Activated CD4-positive, alpha-beta T cell treated with anti-CD3 and anti-CD28 coated beads, Interleukin-2, amount 10 ng/mL, durations not matched to agents 7 days and 5 days (primary cell): ENCODE measurements at places on chromosomes 3 and 15.
A peak's percentile ranks its signal among the peaks of the same experiment; 100 is the strongest.

DNA sequence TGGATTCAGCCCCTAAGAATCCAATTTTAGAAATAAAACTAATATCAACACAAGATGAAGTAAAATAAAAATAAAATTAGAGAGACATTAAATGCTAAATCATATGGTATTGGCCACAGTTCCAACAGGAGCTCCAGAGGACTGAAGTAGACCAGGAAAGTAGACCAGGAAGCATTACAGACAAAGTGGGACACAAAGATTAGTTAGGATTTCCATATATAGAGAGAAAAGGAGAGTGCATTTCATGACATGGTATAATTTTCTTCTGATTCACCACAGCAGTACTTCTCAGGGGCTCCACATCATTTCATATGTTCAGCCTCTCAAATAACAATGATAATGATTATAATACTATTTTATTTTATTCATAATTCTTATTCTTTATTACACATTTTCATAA lies 18.3 kb downstream of the FGF7 start:
- DNase-seq, result no peak

GRCh38 chr3:151483488-151483887 lies 22.6 kb upstream of the IGSF10 start:
- DNase-seq, result no peak

GRCh38 chr15:40361640-40362039 lies 3.6 kb downstream of the DISP2 start:
- DNase-seq, result no peak

DNA sequence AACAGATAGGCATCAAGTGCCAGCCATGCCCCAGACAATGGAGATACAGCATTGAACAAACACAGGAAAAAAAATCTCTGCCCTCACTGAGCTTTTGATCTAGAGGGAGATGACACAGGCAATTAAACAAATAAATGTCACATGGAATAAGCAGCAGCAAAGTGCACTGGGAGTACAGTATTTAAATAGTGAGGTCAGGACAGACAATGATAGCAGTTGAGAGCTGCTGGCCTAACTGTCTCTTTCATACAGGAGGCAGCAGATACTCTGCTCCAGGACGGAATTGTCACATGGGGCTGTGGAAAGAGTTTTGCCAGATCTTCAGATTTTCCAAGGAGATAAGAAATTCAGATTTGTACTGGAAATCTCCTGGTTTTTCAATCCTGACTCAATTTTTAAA lies 241.3 kb downstream of the THRB start:
- no peak for DNase-seq

GRCh38 chr15:68310178-68310803 lies 32.7 kb downstream of the FEM1B start:
- DNase-seq, result peak; percentile 2

GRCh38 chr3:132623646-132624045 lies 26.6 kb downstream of the ACKR4 start:
- DNase-seq, result no peak

GRCh38 chr3:53401154-53401553 lies 53.8 kb upstream of the DCP1A start:
- no peak for DNase-seq

GRCh38 chr3:131933665-131934064 lies 101.1 kb downstream of the CPNE4 start:
- DNase-seq, result no peak

GRCh38 chr3:132378846-132379245 lies 38.5 kb upstream of the DNAJC13 start:
- DNase-seq, result no peak

- no peak for DNase-seq
These were observed 3.7 kb downstream of the CHST13 start for GRCh38 chr3:126527455-126528211.

- DNase-seq, result no peak
These were observed 12.8 kb downstream of the CSNK1G1 start for GRCh38 chr15:64343222-64343621.

DNA sequence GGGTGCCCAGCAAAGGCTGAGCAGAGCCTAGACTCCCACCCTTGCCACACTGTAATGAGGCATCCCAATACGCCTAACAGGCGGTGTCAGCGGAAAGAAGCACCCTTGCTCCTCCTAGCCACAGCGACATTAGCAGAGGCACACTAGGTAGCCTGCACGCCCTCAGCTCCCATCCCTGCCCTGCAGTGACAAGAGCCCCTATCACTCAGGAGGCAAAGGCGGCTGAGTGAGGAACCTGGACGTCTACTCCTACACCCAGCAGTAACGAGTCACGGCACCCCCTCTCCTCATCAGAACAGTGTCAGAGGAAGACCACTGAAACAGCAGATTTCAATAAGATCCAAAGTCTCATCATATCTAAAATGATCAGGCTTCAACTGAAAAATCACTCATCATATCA lies 12.0 kb upstream of the MAP6D1 start:
- no peak for DNase-seq

DNA sequence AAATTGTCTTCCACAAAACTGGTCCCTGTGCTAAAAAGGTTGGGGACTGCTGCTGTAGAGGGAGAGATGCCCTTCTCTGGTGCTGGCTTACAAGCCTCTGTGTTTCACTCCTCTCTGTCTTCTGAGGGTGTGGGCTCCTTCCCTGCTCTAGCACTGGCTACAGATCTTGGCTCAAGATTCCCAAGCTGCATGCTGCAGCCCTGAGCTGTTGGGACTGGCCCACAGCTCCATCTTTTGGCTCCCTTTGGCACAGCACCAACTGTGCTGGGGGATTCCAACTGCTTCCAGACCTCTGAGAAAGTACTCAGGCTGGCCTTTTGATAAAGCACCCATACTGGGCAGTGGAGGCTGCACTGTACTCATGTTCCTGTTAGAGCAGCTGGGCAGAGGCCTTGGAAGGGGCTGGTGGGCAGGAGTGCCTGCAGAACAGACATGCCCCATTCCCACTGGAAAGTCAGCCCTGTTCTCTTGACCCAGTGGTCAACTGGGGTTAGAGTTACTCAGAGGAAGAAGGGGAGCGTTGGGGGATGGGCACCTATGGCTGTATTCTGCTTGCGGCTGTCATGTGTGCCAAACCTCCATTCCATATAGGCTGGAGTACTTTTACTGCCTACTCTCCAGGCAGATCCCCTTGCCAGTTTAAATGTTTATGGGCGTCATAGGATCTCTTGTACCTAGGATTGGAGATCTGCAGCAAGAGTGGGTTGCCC lies 55.7 kb downstream of the GALK2 start:
- DNase-seq, result no peak

DNA sequence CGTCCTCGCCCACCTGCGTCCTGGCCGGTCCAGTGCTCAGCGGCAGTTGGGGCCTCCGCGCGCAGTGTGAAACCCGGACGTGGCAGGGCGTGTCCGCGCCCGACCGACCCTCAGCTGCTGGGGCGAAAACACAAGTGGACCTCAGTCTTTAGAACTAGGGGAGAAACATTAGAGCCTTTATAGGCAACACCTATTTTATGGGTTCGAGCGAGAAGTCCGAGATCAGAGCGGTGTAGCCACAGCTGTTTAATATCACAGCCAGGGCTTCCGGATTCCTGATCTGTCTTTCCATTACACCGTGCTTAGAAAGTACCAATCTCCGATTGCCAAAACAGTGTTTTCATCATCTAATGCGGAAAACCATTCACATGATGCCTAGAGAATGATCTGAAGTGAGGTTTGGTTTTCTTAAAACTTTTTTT lies 506 bp downstream of the RAD51 start:
- DNase-seq, result no peak
